Glomerular endothelial cell (primary cell): ENCODE measurements at places on chromosomes 12 and 14.
A peak's percentile ranks its signal among the peaks of the same experiment; 100 is the strongest.

- no peak for DNase-seq
Measured at GRCh38 chr14:37972941-37973887, 234.5 kb upstream of the SSTR1 start.

DNA sequence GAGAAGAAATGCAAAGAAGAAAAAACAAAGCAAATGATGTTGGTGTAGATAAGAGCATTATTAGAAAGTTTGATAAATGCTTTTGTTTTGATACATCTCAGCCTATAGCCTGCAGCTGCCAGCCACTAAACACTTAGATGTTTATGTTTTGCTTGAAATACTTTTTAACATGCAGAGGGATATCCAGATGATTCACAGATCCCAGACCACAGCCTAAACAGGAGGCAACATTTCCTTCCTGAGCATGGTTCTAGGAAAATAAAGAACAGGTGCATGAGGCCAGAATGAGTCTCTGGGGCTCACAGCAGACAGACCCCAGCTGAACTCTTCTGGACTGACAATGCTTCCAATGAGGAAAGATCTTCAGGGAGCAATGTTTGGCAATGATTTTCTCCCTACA lies 103.7 kb upstream of the EEA1 start:
- peak; percentile 66 for DNase-seq

GRCh38 chr12:109727039-109727723 lies 13.6 kb downstream of the FAM222A start:
- no peak for DNase-seq

DNA sequence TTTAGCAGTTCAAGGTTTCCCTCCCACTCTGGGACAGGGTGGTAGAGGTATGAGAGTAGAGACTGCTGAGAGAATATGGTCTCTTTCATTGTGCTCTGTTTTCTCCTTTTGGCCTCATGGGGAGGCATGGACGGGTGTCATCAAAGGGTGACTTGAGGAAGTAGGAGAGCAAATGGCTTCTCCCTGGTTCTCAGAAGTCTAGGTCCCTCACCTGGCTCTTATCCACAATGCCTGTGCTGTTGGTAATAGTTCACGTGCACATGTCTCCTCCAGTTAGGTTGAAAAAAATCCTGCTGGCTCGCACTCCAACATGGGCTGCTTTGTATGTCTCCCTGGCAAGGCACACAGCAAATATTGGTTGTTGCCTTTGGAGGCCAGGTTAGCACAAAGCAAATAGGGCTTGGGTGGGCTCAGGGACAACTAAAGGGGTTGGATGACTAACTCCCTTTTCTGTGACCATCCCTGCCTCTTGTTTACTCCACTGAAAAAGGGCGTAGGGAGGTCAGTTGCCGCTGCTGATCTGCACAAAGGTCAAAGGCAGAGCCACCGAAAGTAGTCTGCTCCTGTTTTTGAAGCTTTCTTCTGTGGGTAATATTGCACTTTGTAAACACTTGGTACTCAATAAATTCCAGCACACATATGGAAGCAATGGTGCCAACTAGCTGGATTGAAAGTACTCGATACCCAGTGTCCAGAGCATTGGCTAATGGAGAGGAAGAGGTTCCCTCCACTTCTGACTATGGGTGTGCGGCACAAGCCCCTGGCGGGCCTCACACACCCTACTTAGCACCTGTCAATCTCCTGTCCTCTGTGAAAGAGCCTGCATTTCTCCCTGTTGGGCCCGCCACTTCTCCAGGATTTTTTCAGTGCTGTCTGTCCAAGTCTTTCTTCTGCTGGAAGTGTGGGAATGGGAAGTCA lies 121.8 kb downstream of the SLC38A6 start:
- no peak for DNase-seq

GRCh38 chr12:132525833-132526455 lies 36.0 kb downstream of the FBRSL1 start:
- no peak for DNase-seq

DNA sequence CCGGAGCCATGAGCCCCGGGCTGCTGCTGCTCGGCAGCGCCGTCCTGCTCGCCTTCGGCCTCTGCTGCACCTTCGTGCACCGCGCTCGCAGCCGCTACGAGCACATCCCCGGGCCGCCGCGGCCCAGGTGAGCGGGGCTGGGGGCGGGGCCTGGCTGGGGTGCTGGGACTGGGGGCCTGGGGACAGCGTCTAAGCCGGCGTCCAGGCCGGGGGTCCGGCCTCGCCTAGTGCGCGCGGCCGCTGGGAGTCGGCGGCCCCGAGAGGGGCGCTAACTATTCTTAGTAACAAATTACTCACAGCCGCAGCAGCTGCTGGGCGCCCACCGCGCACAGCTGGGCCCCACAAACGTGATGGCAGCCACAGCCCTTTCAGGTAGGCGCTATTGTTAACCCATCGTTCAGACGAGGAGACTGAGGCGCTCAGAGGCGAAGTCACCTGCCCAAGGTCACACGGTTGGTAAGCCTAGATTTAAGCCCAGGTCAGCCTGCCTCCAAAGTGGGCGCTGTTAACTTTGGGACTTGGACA lies 374 bp downstream of the CYP46A1 start:
- DNase-seq = no peak

DNA sequence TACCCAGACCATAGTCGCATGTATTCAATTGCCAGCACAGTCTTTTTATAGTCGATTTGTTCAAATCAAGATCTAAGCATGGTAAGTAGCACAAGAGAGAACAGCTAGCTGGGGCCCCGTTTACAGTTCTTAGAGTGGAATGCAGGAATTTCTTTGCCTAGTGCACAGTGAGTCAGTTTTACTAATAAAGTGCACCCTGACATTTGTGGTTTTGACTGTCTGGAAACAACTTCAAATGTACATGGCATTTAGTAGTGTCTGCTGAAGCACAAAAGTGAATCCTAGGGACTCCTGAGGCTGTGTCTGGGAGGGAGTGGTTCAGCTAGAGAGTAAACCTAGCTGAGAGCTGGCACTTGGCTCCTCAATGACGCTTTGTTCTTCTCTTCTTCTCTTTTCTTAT lies 64.9 kb downstream of the TMX1 start:
- no peak for DNase-seq

GRCh38 chr12:41189395-41190251 lies 1.5 kb downstream of the PDZRN4 start:
- DNase-seq = no peak

DNA sequence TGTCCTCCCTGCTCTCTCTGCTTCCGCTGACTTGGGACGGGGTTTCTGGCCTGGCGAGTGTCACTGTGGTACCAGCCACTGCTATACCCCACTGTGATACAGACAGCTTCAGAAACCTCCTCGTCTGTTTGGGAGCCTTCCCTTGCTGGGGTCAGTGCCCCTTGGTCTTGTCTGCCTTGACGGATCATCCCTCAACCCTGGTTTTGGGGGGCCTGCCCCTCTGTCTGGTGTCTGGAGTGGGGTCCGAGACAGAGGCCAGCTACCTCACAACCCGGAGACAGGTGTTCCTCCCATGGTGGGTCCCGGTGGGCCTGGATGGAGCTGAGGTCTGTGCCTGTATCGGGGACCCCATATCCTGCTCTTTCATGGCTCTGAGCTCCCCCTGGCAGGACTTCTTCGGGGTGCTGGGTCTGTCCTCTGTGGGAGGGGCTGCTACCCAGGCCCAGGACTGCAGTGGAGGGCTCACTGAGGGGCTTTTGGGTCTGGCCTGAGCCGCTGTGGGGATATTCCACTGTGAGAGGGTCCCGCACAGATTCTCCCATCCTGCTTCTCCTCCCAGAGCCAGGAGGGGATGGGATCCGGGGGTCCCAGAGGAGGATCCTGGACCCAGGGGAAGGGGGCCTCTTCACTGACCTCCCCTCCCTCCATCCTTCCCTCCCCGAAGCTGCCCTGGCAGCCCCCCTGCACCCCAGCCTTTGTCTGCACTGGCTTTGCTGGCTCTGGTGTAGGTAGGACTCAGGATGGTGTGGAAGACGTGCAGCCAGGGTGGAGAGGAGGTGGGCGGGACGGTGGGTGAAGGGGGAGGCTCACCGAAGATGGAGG lies 365.5 kb downstream of the TMEM121 start:
- no peak for DNase-seq

- DNase-seq = no peak
Measured at GRCh38 chr14:88060576-88060975, 55.6 kb downstream of the GPR65 start.

DNA sequence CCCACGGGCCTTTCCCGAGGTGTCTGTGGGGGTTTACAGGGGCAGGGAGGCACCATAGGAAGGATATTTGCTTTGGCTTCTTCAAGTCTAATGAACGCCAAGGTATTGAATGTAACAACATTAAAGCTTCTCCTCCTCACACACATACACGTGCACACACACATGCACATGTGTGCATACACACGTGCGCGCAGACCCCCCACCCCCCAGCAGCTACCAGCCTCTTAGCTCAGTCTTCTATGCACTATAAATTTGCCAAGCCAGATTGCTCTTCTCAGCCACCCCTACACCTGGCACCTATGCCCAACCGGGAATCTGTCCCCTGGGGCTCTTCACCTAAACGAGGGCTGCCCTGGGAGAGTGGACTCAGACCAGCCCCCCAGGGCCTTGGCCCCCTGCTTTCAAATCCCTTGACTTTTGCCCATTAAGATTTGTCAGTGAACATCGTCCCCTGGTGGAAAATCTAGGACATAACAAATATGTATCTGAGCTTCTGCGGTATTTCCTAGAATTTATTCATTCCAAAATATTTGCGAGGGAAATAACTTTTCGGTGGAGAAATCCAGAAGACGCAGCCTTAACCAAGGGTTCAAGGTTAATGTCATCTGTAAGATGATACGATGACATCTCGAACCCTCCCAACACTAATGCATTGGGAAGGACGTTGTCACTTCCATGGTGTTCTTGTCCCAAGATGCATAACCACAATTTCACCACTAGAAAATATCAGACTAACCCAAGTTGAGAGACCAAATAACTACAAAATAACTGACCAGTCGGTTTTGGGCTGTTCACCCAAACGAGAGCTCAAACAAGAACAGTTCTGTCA lies 330.4 kb downstream of the MED13L start:
- DNase-seq = no peak
